Inflammatory macrophage treated with lipopolysaccharide for 1 hour (primary cell): ENCODE measurements at places on chromosomes 7 and 10.
A peak's percentile ranks its signal among the peaks of the same experiment; 100 is the strongest.

GRCh38 chr7:148458263-148458662 is 132.3 kb upstream of the C7orf33 start:
- no peak for DNase-seq

DNA sequence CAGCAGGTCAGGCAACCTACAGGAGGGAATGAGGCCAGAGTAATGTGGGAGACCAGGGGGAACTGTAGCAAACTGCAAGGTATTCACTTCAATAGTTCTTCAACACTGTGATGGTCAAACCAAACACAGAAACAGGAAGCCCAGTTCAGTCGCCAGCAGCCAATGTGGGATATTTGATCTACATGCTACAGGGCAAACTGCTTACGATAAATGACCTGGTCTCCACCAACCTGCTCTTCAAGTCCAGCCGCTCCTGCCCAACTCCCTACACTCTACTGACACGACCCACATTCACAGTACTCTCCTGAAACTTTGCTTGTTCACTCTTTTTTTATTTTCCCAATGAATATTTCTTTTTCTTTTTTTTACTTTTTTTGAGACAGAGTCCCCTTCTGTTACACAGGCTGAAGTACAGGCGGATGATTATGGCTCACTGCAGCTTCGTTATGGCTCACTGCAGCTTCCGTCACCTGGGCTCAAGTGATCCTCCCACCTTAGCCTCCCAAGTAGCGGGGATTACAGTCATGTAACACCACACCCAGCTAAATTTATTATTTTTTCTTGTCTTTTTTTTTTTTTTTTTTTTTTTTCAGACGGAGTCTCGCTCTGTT is 42.1 kb downstream of the MDH2 start:
- DNase-seq = no peak

DNA sequence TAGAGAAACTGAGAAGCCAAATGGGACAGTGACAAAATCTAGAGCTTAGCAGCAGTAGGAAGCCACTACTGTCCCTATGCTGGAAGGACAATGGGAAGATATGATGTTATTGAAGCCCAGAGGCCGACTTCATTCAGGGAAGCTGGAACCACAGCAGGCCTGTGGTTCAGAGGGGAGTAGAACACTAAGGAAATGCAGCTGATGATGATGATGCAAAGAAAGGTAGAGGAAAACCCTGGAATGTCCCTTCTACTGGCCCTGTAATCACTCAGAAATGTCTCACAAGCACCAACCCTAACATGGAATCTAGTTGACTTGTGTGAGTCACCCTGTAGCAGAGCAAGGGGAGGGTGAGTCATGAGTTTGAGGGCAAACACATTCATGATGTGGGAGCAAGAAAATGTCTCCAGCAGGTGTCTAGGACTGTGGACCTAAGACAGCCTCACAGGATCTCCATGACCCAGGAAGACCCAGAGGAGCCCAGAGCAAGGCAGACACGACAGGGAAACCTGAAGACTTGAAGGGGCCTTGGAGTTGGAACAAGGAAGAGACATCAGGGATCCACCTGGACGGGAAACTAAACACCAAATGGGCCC is 37.0 kb upstream of the LRRC17 start:
- peak; percentile 69 for DNase-seq

GRCh38 chr7:43693687-43694398 is 35.5 kb downstream of the COA1 start:
- no peak for DNase-seq

GRCh38 chr7:130909161-130909836 is 175.3 kb upstream of the KLF14 start:
- DNase-seq = no peak

- DNase-seq = no peak
Observed at GRCh38 chr10:72981882-72982529, 27.4 kb upstream of the PLA2G12B start.

- no peak for DNase-seq
Observed at GRCh38 chr7:22725585-22725984, 1.4 kb upstream of the IL6 start.
